ENCODE measurements at places on chromosomes 6 and 20.

- DNase-seq = no peak
These were observed 43.6 kb downstream of the SLC24A3 start for GRCh38 chr20:19256085-19256484.

- no peak for DNase-seq
These were observed 104.0 kb upstream of the SIRPG start for GRCh38 chr20:1761598-1761997.

- no peak for DNase-seq
These were observed 8.2 kb downstream of the PPP1R14C start for GRCh38 chr6:150150821-150151646.

- DNase-seq = no peak
These were observed 283.7 kb upstream of the AGPAT4 start for GRCh38 chr6:161557333-161558107.

DNA sequence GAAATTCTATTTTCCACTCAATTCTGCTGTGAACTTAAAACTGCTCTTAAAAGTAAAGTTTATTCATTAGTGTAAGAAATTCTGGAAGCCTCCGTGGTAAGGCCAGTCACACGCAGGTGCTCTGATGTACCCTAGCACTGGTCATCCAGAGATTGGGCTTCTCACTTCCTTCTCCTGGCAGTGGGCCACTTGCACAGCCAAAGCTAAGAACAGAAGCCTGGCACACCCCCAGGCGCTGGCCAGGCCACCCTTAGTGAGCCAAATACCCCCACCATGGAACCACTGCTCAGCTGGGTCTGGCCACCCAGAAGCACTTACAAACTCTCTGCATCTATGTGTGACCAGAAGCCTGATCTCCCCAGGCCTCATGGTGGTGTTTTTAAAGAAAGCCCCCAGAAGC, 35.3 kb upstream of the ARFGEF2 start:
- no peak for DNase-seq

GRCh38 chr20:23147964-23148730, 62.0 kb upstream of the CD93 start:
- no peak for DNase-seq

GRCh38 chr6:128339635-128340450, 180.6 kb downstream of the PTPRK start:
- no peak for DNase-seq

GRCh38 chr6:117280922-117281321, 15.6 kb downstream of the VGLL2 start:
- no peak for DNase-seq

- no peak for DNase-seq
These were observed 125.2 kb downstream of the KIF6 start for GRCh38 chr6:39599973-39600372.

- no peak for DNase-seq
These were observed 11.0 kb downstream of the MMP24 start for GRCh38 chr20:35237486-35237885.

All from stimulated activated CD8-positive, alpha-beta memory T cell treated with anti-CD3 and anti-CD28 coated beads, Interleukin-12 subunit alpha, Interleukin-12 subunit beta, amount 100 ng/mL, for 1 hour (primary cell).